ENCODE measurements at places on chromosomes 12 and 14.

GRCh38 chr12:9148926-9149325 is 33.2 kb upstream of the A2M start:
- DNase-seq, result no peak

DNA sequence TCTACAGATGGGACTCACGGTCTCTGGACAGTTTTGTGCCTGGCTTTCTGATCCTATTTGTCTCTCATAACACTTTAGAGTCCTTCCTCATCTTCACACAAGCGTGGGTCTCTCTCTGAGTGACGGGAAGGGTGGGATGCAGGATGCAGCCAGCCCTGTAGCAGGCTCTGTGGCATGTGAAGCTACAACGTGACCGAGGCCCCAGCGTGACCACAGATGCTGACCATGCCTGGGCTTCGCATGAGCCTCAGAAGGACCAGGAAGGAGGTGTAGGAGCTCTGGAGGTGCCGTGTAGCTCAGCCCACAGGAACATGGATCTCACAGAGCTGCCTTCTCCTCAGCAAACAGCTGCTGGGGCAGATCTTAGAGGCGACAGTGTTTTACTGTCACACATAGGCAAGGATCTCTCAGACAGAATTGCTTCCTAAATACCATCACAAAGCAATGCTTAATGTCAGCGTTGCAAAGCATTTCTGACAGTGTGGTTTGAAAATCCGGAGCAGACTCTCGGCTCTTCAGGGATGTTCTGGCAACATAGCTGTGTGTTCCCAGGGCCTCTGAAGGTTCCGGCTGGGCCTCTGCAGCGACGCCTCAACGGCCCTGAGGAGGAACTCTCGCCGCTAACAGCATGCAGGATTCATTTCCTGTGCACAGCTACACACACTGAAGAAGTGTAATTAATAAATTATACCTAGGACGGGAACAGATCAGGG is 21.9 kb downstream of the ANKLE2 start:
- DNase-seq, result no peak

DNA sequence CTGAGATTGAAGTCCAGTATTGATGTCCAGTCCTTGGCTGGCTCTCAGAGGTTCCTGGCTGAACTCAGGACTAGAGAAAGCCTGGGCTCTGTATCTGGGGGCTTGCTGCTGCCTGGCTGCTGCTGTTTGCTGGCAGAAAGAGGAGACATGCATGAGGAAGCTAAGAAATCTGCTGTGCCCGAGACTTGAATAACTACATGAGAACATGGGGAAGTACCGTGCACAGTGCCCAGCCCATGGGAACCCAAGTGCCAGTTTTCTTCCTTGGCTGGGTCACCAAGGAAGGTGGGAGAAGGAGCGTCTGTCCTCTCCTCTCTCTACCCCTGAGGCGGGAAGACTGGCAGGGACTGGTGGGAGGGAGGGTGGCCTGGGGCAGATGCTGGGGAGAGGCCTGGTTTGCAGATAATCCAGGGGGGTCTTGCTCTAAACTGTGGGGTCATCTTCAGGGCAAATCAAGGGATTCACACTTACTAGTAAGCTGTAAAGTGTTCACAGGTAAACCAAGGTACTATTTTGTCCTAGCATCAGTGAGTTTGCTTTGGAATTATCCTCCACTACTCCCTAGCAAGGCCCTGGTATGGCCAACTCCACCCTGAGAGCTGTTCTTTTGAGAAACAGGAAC is 13.8 kb upstream of the ZFP36L1 start:
- no peak for DNase-seq

DNA sequence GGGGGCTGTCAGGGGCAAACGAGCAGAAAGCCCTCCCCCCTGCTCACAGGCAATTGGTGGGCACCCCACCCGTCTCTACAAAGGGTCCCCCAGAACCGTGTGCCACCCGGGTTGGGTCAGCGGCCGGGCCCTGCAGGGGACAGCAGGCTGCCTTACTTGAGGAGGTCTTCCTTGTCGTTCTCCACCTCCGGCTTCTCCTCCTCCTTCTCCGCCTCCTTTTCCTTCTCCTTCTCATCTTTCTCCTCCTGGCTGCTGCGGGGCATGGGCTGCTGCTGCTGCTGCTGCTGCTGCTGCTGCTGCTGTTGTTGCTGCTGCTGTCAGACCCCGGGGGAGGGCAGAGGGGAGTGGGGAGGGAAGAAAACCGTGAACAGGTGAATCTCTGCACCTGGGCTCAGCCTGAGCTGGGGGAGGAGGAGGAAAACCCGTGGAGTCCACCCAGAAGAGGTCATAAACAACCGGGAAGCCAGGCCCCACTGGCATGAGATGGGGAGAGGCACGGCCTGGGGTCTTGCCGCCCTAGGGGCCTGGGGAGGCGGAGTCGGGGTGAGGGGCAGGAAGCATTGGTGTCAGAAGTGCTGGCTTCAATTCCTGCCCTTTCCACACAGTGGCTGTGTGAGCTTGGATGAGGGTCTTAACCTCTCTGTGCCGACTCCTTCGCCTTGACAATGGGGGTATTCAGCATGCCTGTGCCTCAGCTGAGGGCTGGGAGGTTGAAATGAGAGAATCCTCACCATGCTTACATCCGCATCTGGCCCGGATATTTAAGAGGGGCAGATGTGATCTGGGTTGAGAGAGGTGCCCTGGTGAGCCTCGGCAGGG is 107.6 kb downstream of the RFLNA start:
- DNase-seq, result no peak

DNA sequence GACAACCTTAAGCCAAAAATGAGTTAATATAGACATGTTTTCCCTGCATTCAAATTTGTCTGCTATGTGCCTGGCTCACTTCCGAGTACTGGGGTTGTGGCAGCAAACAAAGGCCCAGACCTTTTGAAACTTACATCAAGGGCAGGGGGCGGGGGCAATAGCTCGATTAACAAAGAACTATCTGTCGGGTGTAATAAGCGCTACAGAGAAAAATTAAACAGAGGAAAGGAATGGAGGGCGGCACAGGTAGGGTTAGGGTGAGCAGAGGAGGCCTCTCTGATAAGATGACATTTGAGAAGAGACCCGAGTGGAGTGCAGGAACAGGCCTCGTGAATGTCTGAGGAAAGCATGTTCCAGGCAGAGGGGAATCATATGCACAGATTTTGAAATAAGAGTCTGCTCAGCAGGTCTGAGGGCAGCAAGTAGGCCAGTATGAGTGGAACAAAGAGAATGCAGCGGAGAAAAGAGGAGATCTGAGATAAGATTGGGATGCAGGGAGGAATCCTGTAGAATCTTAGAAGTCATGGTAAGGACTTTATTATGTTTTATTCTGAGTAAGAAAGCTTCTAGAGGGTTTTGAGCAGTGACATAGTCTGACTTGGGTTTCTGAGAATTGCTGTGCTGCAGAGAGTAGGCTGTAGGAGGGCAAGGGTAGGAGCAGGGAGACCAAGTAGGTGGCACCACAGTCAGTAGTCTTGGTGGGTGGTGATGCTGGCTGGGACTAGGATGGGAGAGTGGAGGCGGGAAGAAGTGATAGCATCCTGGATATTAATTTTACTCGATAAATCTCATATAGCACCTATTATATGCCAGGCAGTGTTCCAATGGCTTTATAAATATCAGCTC is 52.6 kb downstream of the BICDL1 start:
- no peak for DNase-seq

- no peak for DNase-seq
Measured at GRCh38 chr12:53868511-53868986, 70.1 kb upstream of the HOXC13 start.

- no peak for DNase-seq
Measured at GRCh38 chr14:95507174-95507573, 9.3 kb downstream of the SYNE3 start.

DNA sequence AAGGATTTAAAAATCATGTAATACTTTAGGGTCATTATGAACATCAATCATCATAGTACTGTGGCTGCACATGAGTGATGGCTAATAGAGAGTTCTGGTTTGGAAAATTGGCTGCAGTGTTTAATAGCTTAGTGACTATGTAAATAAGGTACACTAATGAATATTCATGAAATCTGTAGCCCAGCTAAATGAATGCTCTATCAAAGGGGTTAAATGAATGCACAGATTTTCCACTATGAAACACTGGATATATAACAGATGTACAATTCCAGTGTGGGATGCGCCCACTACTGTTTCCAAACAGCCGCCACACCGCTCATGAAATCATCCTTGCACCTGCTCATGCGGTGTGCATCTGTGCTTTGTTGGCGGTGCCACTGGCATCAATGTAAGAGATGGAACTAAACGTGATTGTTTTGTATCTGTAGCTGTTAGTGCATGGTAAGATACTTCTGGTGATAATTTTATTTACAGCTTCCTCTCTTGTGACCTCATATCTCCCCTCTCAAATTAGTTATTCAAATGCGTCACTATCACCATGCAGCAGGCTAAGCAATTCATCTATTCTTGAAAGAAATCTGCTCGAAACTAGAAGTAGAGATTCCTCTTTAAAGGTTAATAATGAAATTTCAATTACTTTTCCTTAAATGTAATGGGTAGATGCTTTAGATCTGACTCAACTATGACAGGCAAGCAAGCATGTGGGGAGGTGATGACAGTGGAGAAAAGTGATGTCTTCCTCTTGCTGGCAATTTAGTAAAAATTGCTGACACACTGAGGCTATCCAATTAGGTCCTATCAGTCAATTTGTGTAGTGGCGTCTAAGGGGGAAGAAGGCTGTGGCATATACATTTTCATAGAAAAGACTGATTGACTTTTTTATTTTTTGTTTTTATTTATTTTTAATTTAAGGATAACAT is 433.6 kb downstream of the AEBP2 start:
- DNase-seq, result no peak

- no peak for DNase-seq
Measured at GRCh38 chr14:54570631-54571415, 3.9 kb downstream of the SAMD4A start.

DNA sequence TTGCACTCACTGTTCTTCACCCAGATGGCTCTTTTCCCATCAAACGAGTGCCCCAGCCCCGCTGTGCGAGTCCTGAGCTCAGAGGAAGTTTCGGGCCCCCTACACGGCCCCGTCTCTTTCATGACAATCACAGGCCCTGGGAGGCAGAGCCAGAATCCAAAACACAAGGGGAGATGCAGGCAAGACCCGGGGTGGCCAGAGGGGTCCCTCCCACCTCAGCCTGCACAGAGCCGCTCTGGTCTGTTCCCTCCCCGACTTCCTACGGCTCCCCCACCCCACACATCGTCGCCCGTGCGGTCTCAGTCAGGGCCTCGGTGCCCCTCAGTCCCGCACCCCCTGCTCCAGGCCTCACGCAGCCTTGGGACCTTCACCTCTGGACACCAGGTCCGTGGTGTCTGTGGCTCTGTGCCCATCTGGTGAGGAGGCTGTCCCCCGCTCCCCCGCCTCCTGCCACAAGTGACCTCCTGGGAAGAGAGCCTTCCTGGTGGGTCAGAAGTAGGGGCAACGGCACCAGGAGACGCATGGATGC is 8.9 kb downstream of the GPR132 start:
- no peak for DNase-seq

GRCh38 chr14:61524211-61524806 is 171.0 kb upstream of the HIF1A start:
- peak; percentile 100 for DNase-seq

DNA sequence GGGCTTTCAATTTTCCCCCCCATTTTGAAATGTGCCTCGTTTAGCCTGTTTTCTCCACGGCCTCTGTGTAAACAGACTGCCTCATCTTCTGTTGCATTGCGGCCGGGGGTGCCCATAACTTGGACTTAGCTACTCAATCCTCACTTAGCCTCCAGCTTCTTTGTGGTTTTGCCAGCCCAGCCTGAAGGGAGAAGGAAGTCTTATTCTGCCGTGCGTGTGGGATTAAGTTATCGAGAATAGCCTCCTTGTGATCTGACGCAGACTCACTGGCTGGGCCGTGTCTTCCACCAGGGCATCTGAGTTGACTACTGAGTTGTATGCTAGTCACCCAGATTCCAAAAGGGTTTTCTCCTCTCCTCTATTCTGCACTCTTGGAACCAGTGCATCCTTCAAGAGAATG is 8.1 kb downstream of the PRKAB1 start:
- DNase-seq, result no peak

- no peak for DNase-seq
Measured at GRCh38 chr14:90820958-90821357, 4.7 kb upstream of the TTC7B start.

DNA sequence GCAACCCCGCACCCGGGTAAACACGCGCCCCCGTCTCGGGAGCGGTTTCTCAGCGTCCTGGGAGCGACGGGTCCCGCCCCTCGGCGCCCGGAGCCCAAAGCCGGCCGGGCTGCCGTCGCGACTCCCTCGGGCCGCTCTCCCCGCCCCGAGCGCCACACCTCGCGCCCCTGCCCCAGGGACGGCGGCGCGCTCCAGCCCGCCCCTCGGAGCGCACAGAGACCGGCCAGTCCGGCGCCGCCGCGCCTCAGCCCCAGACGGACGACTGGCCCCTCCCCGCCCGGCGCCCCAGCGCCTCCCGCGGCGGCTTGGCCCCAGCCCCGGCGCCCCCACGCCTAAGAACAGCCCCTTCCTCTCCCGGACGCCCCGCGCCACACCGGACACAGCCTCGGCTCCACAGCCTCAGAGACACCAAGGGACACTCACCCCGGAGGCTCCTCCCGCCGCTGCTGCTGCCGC is 411 bp downstream of the BTBD7 start:
- DNase-seq, result no peak

DNA sequence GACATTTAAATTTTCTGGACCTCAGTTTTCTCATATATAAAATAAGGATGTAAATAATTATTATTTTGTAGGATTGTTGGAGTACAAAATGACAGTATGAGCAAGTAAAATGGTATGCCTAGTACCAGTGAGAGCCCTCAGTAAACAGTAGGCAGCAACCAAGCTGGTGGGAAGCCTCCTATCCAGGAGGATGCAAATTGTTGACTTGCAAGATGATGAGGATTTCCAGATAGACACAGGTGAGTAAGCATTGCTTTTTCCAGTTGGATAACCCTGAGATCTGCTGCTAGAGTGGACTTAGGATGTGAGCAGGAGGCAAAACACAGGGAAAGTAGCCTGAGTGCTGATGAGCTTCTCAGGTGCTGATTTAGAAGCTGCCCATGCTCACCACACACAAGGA is 28.2 kb upstream of the AMIGO2 start:
- no peak for DNase-seq

- no peak for DNase-seq
Measured at GRCh38 chr12:48978291-48978740, at the start of gene WNT1. Gene WNT1 (plus strand): TSS chr12:48978322. CDS start chr12:48978651, 329 bp downstream.
